ENCODE measurements at places on chromosomes 5 and 9. TPM values are rescaled to one million over a fixed set of nuclear protein-coding genes. Genes with fewer than 3 reads are reported as not detected.

The ARAP3 gene
- 6.4 TPM for total RNA-seq

DNA sequence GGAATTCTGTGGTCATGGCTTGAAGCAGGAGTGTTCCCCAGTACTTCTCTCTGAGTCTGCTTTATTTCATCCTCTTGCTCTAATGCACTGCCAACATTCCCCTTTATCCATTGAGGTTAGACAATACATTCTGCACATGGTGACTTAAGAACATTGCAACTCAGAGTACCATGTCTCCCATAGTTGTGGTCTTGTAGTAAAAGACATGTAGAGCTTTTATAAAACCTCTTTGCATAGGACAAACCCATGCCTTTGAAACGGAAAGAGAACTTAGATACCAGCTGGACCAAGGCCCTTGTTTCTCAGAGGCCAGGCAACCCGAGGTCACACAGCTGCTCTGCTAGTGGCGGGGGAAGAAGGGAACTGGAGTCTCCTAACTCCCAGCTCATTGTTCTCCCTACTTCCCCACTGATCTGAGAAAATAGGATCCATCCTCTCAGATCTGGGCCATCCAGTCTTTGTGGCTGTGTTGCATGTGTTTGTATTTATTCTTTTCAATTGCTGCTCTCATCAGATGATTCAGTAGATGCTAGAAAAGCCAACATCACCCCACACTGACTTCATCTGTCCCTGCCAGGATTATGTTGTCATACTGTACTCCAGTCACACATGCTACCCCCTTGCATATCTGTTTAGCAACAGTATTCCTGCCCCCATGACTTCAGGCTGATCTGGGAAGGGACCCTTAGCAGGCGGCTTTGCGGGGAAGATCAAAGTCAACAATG lies 236.9 kb downstream of the SAXO1 start:
- no peaks in the 10 kb centered on the region for H3K27me3 ChIP-seq
- no peak overlapping the region for H3K27ac ChIP-seq
- H3K4me1 ChIP-seq, result no peaks in the 10 kb centered on the region

DNA sequence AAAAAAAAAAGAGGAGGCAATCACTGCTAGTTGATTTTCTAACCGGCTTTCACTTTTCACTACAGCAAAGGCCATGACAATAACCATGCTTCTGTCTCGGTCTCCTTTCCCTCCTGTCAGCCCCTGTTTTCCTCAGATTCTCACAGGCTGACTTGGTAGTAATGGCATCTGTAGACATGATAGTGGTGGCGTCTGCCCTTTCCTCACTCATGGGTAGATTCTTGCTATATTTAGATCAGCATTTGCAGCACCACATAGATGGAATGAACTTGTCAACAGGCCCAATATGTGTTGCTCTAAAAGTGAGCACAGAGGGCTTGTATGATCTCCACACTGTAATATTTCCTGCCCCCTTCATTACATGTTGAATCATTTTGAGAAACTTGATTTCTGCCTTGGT lies 120.3 kb upstream of the FTMT start:
- DNase-seq, result no peak
- no peak overlapping the region for H3K27ac ChIP-seq
- no peaks in the 10 kb centered on the region for H3K27me3 ChIP-seq
- no peak overlapping the region for H3K4me3 ChIP-seq
- no peaks in the 10 kb centered on the region for H3K36me3 ChIP-seq

DNA sequence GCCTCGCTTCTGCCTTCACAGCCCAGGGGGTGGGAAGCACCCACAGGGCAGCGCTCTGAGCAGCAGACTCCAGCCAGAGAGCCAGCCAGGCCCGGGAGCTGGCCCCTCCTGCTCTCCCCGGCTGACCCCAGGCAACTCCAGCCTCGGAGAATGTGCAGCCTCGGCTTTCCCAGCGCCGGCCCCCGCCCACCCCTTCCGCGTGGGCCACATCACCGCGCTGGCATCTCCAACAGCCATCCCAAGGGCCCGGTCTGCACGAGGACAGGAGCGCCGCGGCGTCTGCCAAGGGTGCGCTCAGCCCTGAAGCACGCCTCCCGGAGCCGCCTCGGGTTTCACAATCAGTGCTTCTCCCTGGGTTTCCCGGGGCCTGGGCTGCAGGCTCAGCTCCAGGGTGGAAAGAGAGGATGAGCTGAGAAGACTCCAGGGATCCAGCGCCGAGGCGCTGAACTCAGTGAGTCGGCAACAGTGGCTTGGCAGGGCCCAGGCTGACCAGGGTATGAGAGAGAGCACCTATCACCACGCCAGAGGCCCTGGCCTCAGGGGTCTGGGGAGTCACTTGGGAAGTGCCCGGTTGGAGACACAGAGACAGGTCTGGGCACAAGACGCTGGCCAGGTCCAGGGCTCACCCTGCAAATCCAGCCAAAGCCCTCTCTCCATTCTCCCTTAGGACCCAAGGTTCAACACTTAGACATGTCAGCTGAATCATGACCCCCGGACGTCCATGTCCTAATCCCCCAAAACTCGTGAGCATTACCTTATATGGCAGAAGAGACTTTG lies 79.6 kb downstream of the ADAMTS2 start:
- H3K36me3 ChIP-seq, result no peaks in the 10 kb centered on the region
- H3K4me3 ChIP-seq, result no peak overlapping the region
- peaks cover 8% of the 10 kb centered on the region for H3K4me1 ChIP-seq

- no peaks in the 10 kb centered on the region for H3K4me1 ChIP-seq
- no peak overlapping the region for H3K4me3 ChIP-seq
- no peaks in the 10 kb centered on the region for H3K36me3 ChIP-seq
- H3K27ac ChIP-seq, result no peak overlapping the region
- no peak for DNase-seq
These were observed 81.3 kb downstream of the ADAMTSL1 start for GRCh38 chr9:18555105-18555883.

DNA sequence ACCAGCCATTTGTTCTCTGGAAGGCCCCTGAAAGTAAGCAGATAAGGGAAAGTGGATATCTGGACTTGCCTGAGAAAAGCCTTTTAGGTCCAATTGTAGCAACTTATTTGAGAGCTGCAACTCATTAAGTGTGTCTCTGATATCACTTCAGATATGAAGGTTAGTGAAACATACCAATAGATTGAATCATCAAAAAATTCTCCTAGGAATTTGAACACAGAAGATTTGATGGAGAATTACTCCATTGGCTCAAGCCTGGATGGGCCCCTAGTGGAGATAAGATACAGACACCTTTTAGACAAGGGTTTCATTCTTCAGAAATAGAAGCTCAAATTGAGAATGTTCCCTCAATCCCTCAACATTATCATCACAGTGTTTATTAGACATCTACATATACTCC lies 356.7 kb downstream of the NDUFS4 start:
- no peak for DNase-seq
- no peak overlapping the region for H3K4me3 ChIP-seq
- no peaks in the 10 kb centered on the region for H3K27me3 ChIP-seq
- H3K27ac ChIP-seq, result no peak overlapping the region
- no peaks in the 10 kb centered on the region for H3K36me3 ChIP-seq

GRCh38 chr9:116608064-116608463 lies 79.0 kb upstream of the TRIM32 start:
- no peak overlapping the region for H3K4me3 ChIP-seq
- DNase-seq, result no peak
- H3K4me1 ChIP-seq, result no peaks in the 10 kb centered on the region
- no peak overlapping the region for H3K27ac ChIP-seq
- H3K36me3 ChIP-seq, result peaks cover 9% of the 10 kb centered on the region
